Transverse colon (tissue), 4 donors: ENCODE measurements at places on chromosomes 16 and 17.
A peak's percentile ranks its signal among the peaks of the same experiment; 100 is the strongest.

- H3K4me3 ChIP-seq: no peak overlapping the region
- H3K4me1 ChIP-seq: peaks cover 28% of the 10 kb centered on the region
- peak; percentile 55 for DNase-seq
- peaks cover 5% of the 10 kb centered on the region for H3K36me3 ChIP-seq
These were observed 11.8 kb downstream of the GPRC5C start for GRCh38 chr17:74443516-74444296.

DNA sequence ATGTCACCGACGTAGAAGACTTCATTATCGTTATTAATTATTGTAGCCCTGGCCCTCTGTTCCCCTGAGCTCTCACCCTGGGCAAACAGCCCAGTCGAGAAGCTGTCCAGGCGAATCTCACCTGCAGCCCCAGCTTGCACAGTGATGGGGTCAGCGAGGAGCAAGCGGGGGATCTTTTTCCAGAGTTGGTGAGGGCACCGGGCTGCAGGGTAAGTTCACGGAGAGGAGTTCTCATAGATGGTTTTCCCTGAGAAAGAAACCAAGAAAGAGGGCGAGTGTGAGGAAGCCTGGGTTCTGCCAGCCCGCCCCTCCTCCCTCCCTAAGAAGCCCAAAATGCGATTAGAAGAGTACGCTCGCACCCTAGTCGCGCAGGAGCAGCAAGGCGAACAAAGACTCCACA lies 436 bp downstream of the SPAG5 start:
- no peak for DNase-seq
- no peaks in the 10 kb centered on the region for H3K27me3 ChIP-seq
- H3K36me3 ChIP-seq: no peaks in the 10 kb centered on the region
- peak overlapping the region; percentile 55 for H3K4me3 ChIP-seq

DNA sequence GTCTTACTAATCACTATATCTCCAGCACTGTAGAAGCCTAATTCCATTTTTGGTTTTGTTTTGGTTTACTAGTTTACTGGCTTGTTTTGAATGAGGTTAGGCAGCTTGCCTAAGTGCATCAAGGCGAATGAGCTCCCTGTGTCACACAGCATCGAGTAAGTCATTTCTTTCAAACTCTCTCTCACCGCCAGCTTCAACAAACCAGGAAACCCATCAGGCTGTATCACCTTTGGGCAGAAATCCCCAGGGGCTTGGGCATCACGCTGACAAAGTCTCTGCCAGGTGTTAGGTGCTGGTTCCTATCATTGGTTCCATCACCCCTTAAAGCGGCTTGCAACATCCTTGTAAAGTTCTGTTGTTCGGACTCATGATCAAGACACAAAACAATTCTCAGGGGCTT lies 226.6 kb downstream of the GRIN2A start:
- H3K27me3 ChIP-seq: no peaks in the 10 kb centered on the region
- DNase-seq: no peak
- H3K4me1 ChIP-seq: no peaks in the 10 kb centered on the region
- H3K4me3 ChIP-seq: no peak overlapping the region
- no peaks in the 10 kb centered on the region for H3K36me3 ChIP-seq

GRCh38 chr17:75125984-75126383 lies 5.6 kb downstream of the NT5C start:
- no peak overlapping the region for H3K4me3 ChIP-seq

DNA sequence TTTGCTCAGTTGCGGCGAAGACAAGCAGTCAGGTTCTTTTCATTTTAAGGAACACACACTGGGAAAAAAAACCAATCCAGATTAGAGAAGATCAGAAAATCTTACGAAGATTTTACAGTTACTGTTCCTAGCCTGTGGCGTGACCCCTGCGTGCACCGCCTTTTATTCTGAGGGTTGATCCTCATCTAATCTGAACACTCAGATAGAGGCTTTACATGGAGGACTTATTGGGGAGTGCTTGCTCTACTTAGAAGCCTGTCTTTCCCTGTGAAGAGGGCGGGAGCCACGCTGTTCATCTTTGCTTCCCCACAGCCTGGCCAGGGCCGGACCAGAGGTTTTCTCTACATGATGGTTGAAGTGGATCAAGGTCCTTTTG lies 1.4 kb downstream of the TBC1D24 start:
- H3K36me3 ChIP-seq: no peaks in the 10 kb centered on the region
- no peak overlapping the region for H3K4me3 ChIP-seq
- DNase-seq: no peak
- H3K4me1 ChIP-seq: peaks cover 11% of the 10 kb centered on the region

GRCh38 chr16:19645557-19645981 lies 72.5 kb downstream of the KNOP1 start:
- H3K27ac ChIP-seq: peak overlapping the region; percentile 21
- H3K27me3 ChIP-seq: no peaks in the 10 kb centered on the region
- no peaks in the 10 kb centered on the region for H3K4me1 ChIP-seq
- H3K36me3 ChIP-seq: no peaks in the 10 kb centered on the region

DNA sequence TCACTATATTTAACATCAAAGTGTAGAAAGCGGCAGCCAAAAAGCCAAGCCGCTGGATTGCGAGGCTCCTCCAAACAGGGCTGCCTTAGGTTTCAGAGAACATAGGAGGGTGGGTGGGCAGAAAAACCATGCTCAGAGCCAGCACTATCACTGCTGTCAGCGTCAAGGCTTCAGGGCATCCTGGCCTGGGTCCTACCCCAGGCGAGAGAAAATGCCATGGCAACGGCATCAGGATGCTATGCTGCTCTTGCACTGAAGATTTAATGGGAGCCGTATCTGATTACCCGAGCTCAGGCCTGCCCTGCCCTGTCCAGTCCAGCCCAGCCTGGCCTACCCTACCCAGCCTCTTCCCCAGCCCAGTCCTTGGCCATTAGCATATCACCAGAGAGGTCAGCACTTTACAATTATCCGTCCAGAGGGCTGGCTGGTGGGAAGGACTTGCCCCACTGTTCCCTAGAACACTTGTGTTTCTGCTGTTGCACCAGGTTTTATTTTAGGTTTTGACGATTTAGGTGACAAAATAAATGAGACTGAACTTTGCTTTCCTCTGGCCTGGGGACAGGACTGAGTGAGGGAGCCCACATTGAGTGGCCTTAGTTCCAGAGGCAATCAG lies 61.1 kb downstream of the TOM1L2 start:
- no peaks in the 10 kb centered on the region for H3K27me3 ChIP-seq
- H3K4me3 ChIP-seq: no peak overlapping the region
- H3K27ac ChIP-seq: no peak overlapping the region
- no peaks in the 10 kb centered on the region for H3K36me3 ChIP-seq

- H3K27ac ChIP-seq: peak overlapping the region; percentile 81
- peak overlapping the region; percentile 37 for H3K4me3 ChIP-seq
- H3K4me1 ChIP-seq: peaks cover 31% of the 10 kb centered on the region
- DNase-seq: peak; percentile 90
- no peaks in the 10 kb centered on the region for H3K27me3 ChIP-seq
These were observed 22.7 kb downstream of the MYO15B start for GRCh38 chr17:75610103-75610984.

GRCh38 chr17:68908045-68908444 lies 47.1 kb downstream of the ABCA8 start:
- no peak for DNase-seq
- no peak overlapping the region for H3K4me3 ChIP-seq
- no peaks in the 10 kb centered on the region for H3K36me3 ChIP-seq
- H3K27me3 ChIP-seq: no peaks in the 10 kb centered on the region

DNA sequence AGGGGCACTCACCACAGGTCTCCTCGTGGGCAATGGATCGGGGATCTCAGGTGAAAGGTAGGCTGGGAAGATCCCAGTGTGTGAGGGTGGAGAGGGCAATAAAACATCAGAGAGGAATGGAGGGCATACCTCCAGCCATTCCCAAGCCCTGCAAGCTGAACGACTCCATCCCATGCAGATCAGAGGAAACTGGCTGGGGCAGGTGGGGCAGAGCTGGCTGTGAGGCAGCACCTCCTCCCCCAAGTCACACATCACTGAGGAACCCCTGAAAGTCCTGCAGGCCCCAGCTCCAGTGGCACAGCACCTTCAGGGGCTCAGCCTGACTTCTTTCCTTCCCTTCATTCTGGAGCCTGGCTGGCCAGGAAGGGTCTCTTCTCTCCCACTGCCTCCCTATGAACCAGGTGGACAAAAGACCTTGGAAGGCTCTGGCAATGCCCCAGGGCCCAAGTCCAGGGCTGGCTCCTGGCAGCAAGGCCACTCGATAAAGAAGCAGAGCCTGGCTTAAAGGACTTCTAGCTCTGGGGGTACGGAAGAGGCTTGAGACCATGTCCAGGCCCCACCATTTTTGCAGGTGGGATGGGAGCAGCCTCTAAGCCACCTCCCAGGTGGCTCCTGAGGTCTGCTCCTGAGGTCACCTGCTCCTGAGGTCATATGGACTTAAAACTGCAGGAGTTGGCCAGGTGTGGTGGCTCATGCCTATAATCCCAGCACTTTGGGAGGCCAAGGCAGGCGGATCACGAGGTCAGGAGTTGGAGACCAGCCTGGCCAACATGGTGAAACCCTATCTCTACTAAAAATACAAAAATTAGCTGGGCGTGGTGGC lies 13.5 kb upstream of the TMEM208 start:
- H3K4me1 ChIP-seq: no peaks in the 10 kb centered on the region
- no peak overlapping the region for H3K27ac ChIP-seq
- H3K4me3 ChIP-seq: no peak overlapping the region
- H3K36me3 ChIP-seq: no peaks in the 10 kb centered on the region

GRCh38 chr16:28155293-28155692 lies 56.5 kb downstream of the XPO6 start:
- peaks cover 11% of the 10 kb centered on the region for H3K4me1 ChIP-seq
- DNase-seq: no peak
- H3K4me3 ChIP-seq: no peak overlapping the region

DNA sequence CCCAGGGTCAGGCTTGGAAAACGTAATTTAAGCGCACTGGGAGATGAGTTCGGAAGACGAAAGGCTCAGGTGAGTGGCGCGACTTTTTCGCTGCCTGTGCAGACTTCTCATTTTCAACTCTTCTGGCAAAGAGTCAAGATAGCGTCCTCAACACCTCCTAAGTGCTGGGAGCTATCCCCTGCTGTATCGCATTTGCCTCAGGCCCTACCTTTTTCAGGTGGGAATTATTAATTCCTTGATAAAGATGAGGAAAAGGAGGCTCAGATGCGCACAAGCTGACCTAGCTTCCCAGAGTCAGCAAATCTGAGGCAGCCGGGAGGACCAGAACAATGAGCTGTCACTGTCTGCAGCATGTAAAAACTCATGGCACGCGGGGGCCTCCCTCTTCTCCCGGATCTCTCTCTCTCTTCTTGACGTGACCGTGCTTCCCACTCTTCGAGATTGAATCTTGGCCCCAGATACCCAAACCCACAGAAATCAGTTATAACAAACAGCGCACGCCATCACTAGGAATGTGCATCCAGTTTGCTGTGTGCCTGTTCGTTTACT lies 512 bp upstream of the ADAMTS18 start:
- H3K27ac ChIP-seq: no peak overlapping the region
- DNase-seq: no peak
- H3K36me3 ChIP-seq: no peaks in the 10 kb centered on the region
- peaks cover 55% of the 10 kb centered on the region for H3K27me3 ChIP-seq

- H3K27me3 ChIP-seq: peaks cover 11% of the 10 kb centered on the region
- H3K36me3 ChIP-seq: no peaks in the 10 kb centered on the region
- no peak overlapping the region for H3K4me3 ChIP-seq
- no peaks in the 10 kb centered on the region for H3K4me1 ChIP-seq
These were observed 28.2 kb downstream of the TBX4 start for GRCh38 chr17:61480414-61480807.

- no peak for DNase-seq
- H3K27me3 ChIP-seq: no peaks in the 10 kb centered on the region
- no peak overlapping the region for H3K27ac ChIP-seq
- no peaks in the 10 kb centered on the region for H3K36me3 ChIP-seq
These were observed 9.6 kb downstream of the IFT140 start for GRCh38 chr16:1602285-1602684.

- no peak overlapping the region for H3K27ac ChIP-seq
- peaks cover 56% of the 10 kb centered on the region for H3K27me3 ChIP-seq
- peak; percentile 64 for DNase-seq
These were observed 8.3 kb downstream of the FOXJ1 start for GRCh38 chr17:76132574-76133338.

DNA sequence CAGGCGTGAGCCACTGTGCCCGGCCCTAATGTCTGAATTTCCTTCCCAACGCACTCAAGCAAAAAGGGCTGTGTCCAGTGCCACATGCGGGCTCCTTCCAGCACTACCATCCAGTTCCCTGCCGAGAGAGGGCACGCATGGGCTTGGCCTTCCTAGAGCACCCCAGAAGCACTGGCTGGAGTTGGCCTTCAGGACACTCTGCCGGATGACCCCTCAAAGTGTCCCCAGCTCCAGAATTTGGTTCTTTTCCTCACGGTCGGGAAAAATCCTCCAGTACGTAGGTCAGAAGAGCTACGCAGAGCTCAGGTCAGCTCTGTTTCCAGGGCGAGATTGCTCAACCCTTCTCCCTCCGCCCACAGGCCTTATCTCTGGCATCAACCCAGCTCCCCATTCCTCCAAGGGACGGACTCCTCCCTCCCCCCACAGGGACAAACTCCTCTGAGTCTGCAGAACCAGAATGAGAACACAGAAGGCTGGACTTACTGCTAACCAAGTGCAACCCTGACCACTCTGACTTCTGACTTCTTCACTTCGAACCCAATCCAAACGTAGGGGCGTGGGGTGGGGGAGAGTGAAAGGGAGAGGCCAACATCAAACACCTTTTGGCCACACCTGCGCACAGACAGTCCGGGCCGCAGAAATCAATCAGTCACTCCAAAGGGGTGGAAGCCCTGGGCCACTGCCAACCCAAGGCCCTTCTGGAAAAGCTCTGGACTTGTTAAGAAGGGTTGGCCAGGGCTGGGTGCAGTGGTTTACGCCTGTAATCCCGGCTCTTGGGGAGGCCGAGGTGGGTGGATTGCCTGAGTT lies 3.6 kb downstream of the CDC42EP4 start:
- peak overlapping the region; percentile 93 for H3K4me3 ChIP-seq
- no peaks in the 10 kb centered on the region for H3K27me3 ChIP-seq
- H3K27ac ChIP-seq: peak overlapping the region; percentile 99
- H3K4me1 ChIP-seq: peaks cover 34% of the 10 kb centered on the region
